Activated B cell treated with CpG ODN at 0.5 μM for 24 hours (primary cell): ENCODE measurements at places on chromosomes 16 and 17. TPM values are rescaled to one million over a fixed set of nuclear protein-coding genes. Genes with fewer than 3 reads are reported as not detected.

- no peaks in the 10 kb centered on the region for H3K27me3 ChIP-seq
- DNase-seq, result no peak
- H3K4me3 ChIP-seq, result peak overlapping the region; percentile 92
- H3K4me1 ChIP-seq, result peaks cover 88% of the 10 kb centered on the region
- H3K27ac ChIP-seq, result peak overlapping the region; percentile 96
These were observed 184.9 kb downstream of the SEC14L1 start for GRCh38 chr17:77325577-77326075.

TMIGD1 gene
- not detected in 2 replicates for total RNA-seq

KRT12 gene
- not detected in 2 replicates for total RNA-seq

DNA sequence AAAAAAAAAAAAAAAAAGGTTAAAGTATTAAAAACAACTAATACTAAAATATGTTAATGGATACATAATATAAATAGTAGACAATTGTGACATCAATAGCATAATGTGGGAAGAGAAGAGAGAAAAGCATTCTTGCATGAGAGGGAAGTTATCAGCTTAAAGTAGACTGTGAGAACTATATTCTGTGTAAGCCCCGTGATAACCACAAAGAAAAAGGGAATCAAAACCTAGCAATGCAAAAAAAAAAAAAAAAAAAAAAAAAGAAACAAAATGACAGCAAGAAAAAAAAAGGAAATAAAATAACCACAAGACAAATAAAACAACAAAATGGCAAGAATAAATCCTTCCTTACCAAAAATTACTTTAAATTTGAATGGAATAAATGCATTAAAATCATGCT, 39.8 kb upstream of the MYLK3 start:
- H3K4me3 ChIP-seq, result no peak overlapping the region
- DNase-seq, result no peak
- peaks cover 60% of the 10 kb centered on the region for H3K4me1 ChIP-seq
- H3K36me3 ChIP-seq, result peaks cover 4% of the 10 kb centered on the region

CLEC3A gene
- not detected in 2 replicates for total RNA-seq

DNA sequence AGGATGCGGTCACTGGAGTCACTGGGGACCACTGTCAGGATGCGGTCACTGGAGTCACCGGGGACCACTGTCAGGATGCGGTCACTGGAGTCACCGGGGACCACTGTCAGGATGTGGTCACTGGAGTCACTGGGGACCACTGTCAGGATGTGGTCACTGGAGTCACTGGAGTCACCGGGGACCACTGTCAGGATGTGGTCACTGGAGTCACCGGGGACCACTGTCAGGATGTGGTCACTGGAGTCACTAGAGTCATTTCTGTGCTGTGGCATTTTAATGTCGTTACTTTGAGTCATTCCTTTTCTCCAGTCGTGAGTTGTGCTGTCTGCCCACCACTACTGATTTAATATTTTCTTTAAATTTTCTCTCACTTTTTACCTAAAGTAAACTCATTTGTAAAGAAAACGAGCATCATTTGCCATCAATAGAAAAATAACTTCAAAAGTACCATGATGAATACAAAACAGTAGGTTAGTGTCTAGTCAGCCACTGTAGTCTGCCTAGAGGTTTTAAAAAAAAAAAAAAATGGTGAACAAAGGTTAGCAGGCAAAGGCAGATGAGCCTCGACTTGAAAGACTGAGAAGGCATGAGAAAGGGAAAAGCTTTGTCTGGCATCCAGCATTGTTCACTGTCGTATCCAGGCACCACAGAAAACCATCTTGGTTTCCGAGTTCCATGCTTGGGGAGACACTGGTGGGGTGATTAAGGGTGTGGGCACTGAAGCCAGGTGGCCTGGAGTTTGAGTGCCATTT, 346.6 kb downstream of the SNX29 start:
- peaks cover 67% of the 10 kb centered on the region for H3K4me1 ChIP-seq
- no peak overlapping the region for H3K4me3 ChIP-seq
- H3K36me3 ChIP-seq, result peaks cover 20% of the 10 kb centered on the region
- no peaks in the 10 kb centered on the region for H3K27me3 ChIP-seq

- no peaks in the 10 kb centered on the region for H3K27me3 ChIP-seq
- H3K36me3 ChIP-seq, result no peaks in the 10 kb centered on the region
- H3K27ac ChIP-seq, result no peak overlapping the region
- no peak overlapping the region for H3K4me3 ChIP-seq
- DNase-seq, result no peak
These were observed 515.8 kb upstream of the SALL1 start for GRCh38 chr16:51666821-51667220.

DNA sequence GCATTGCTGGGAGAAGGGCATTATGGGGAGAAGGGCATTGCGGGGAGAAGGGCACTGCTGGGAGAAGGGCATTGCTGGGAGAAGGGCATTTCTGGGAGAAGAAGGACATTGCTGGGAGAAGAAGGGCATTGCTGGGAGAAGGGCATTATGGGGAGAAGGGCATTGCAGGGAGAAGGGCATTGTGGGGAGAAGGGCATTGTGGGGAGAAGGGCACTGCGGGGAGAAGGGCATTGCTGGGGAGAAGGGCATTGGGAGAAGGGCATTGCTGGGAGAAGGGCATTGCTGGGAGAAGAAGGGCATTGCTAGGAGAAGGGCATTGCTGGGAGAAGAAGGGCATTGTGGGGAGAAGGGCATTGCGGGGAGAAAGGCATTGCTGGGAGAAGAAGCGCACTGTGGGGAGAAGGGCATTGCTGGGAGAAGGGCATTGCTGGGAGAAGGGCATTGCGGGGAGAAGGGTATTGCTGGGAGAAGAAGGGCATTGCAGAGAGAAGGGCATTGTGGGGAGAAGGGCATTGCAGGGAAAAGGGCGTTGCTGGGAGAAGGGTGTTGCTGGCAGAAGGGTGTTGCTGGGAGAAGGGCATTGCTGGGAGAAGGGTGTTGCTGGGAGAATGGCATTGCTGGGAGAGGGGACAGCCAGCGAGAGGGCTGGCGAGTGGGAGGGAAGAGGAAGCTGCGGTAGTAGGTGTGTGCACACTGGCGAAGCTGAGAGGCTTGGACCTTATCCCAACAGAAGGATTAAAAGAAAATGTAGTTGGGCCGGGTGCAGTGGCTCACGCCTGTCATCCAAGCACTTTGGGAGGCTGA, 4.6 kb upstream of the PYDC1 start:
- no peak overlapping the region for H3K27ac ChIP-seq
- DNase-seq, result no peak
- H3K4me1 ChIP-seq, result peaks cover 16% of the 10 kb centered on the region
- no peaks in the 10 kb centered on the region for H3K36me3 ChIP-seq
- H3K27me3 ChIP-seq, result peaks cover 25% of the 10 kb centered on the region
- H3K4me3 ChIP-seq, result no peak overlapping the region

HOXB6 gene
- total RNA-seq, result not detected in 2 replicates

HOXB5 gene
- not detected in 2 replicates for total RNA-seq

DNA sequence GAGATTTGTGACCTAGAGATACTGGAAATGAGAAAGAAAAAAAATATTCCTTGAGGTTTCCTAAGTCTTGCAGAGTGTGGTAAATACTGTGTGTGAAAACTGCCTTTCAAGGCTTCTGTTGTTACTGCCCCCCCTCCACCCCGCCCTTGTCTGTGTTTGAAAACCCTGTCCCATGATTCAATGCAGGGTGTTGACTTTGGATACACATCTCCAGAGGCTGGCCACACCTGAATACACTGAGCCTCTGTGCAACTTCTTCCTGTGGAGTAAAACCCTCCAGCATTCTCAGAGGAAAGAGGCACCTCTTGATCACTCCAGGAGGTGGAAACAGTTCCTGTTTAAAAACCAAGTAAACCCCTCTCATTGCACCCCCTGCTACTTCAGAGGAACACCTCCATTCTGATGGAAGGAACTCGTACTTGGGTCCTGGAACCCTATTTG, 123.0 kb upstream of the CACNG5 start:
- H3K36me3 ChIP-seq, result no peaks in the 10 kb centered on the region
- H3K27ac ChIP-seq, result no peak overlapping the region

MT1F gene
- 21.4 and 22.8 TPM in 2 replicates for total RNA-seq

DNA sequence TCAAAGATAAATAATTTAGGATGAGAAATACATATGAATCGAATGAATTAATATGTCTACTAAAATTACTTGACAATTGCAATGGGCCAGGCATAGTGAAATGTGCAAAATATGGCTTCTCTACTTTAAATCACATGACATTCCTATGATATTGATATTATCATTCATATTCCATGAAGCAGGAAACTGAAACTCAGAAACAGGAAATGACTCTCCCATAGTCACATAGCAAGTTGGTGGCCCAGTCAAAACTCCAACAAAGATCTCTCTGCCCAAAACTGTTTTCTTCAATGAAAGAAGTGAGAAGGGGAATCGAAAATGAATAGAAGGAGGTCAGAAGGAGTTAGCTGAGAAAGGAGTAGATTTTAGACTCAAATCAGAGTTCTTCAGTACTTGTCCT, 272.2 kb downstream of the CDH8 start:
- H3K27me3 ChIP-seq, result no peaks in the 10 kb centered on the region
- H3K36me3 ChIP-seq, result no peaks in the 10 kb centered on the region
- H3K4me3 ChIP-seq, result no peak overlapping the region
- no peak for DNase-seq
- H3K4me1 ChIP-seq, result no peaks in the 10 kb centered on the region

DNA sequence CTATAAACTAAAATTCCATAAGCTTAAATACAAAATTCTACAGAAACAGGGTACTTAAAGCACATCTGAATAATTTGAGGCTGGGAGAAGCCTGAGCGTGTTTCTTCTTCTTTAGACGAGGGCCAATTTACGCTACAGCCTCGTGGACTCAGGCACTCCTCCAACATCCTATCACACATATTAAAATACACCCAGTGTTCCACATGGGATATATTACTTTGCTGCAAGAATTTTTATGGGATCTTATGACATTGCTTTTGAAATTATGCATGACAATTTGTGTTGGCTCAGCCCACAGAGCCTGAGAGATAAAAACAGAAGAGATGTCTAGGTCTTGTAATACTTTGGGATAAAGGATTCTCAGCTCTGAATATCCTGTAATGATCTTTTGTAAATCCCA, 3.5 kb upstream of the TANGO6 start:
- no peak for DNase-seq
- peaks cover 3% of the 10 kb centered on the region for H3K36me3 ChIP-seq
- H3K4me1 ChIP-seq, result peaks cover 14% of the 10 kb centered on the region
- H3K27ac ChIP-seq, result no peak overlapping the region
- H3K4me3 ChIP-seq, result no peak overlapping the region
- no peaks in the 10 kb centered on the region for H3K27me3 ChIP-seq

TMEM170A gene
- 25.3 and 28.3 TPM in 2 replicates for total RNA-seq

- no peak for DNase-seq
- no peak overlapping the region for H3K27ac ChIP-seq
- H3K4me3 ChIP-seq, result no peak overlapping the region
- H3K4me1 ChIP-seq, result no peaks in the 10 kb centered on the region
- peaks cover 22% of the 10 kb centered on the region for H3K36me3 ChIP-seq
- H3K27me3 ChIP-seq, result no peaks in the 10 kb centered on the region
These were observed 35.5 kb upstream of the CDC42EP4 start for GRCh38 chr17:73347351-73347750.

CLDN9 gene
- not detected in 2 replicates for total RNA-seq

DNA sequence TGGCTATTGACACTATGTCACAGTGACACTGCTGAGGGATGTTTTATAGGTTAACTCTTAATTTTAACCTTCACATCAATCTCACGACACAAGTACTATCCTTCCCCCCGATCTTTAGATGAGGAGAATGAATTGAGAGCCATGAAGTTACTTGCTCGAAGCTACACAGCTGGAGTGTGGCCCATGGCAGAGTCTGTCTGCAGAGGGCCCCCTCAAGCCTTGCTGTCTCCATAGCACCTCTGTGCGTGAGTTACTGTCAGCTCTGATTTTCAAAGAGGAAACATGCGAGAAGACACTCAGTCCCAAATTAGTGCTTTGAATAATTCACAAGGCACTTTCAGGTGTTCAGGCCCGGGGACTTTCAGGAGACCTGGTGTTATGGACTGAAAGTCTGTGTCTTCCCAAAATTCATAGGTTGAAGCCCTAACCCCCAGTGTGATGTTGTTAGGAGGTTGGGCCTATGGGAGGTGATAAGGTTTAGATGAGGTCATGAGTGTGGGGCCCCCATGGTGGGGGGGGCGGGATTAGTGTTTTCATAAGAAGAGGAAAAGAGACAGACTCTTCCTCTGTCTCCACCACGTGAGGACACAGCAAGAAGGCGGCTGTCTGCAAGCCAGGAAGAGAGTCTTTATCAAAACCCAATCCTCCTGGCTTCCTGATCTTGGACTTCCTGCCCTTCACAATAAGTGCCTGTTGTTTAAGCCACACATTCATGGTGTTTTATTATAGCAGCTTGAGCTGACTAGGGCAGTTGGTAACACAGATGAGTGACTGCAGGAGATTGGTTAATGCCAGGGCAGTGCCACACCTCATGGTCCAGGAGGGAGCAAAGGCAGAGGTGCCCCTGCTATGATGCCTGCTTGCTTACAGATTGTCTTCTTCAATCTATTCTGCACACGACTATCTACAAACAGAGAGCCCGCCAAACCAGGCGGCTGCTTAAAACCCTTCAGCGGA, 281.8 kb downstream of the HAPSTR1 start:
- no peak overlapping the region for H3K27ac ChIP-seq
- peaks cover 7% of the 10 kb centered on the region for H3K27me3 ChIP-seq
- H3K4me3 ChIP-seq, result no peak overlapping the region

DNA sequence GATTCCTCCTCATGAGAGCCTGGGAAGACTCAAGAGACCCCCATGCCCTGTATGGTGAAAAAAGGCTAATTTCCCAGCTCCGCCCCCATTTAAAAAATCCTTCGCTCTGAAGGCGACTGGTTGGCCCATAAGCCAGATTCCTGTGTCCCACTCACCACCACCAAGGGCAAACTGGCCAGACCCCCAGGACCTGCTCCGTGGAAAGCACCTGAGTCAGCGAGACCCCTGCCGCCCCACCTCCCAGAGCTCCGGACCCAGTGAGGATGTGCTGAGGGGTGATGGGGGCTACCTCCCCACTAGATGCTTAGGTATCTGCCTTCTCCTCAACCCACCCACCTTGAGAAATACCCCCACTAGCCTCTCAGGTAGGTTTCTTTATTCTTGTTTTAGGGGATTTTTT, 42.2 kb downstream of the RBFOX3 start:
- no peak for DNase-seq
- no peak overlapping the region for H3K27ac ChIP-seq
- H3K4me1 ChIP-seq, result no peaks in the 10 kb centered on the region
- H3K27me3 ChIP-seq, result peaks cover 10% of the 10 kb centered on the region
- H3K36me3 ChIP-seq, result no peaks in the 10 kb centered on the region

GRCh38 chr17:63490858-63491400, 14.1 kb downstream of the ACE start:
- no peak for DNase-seq
- H3K4me1 ChIP-seq, result peaks cover 8% of the 10 kb centered on the region
- H3K36me3 ChIP-seq, result no peaks in the 10 kb centered on the region
- no peak overlapping the region for H3K4me3 ChIP-seq
- H3K27ac ChIP-seq, result no peak overlapping the region
- no peaks in the 10 kb centered on the region for H3K27me3 ChIP-seq
